Stimulated activated naive CD4-positive, alpha-beta T cell treated with Interleukin-2 at 50 U/mL for 16 hours (primary cell): ENCODE measurements at places on chromosomes 6 and 20.

- no peak for DNase-seq
Measured at GRCh38 chr6:118735320-118735719, 83.9 kb upstream of the CEP85L start.

DNA sequence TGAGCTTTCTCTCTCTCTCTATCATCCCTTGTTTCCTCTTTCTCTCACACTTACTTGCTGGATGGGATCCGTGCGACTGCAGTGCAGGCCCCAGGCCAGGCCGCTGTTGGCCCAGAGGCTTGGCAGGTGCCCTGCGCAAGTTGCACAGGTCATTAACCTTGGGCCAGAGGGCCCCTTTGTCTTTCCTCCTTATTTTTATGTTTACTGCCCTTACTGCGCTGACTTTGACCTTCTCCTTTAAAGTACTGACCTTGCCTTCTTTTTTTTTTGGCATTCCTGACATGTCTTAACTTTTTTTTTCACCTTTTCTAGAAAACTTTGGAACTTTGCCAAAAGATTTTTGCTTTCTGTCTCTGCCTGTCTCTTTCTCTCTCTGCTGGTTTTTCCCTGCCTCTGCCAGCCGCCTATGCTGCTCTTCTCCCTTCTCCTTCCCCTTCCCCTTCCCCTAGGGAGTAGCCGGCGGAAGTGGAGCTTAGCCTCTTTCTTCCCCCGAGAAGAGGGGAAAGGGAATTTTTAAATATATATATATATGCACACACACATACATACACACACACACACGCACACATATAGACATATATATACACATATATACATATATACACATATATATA is 59.6 kb upstream of the CDH4 start:
- no peak for DNase-seq

DNA sequence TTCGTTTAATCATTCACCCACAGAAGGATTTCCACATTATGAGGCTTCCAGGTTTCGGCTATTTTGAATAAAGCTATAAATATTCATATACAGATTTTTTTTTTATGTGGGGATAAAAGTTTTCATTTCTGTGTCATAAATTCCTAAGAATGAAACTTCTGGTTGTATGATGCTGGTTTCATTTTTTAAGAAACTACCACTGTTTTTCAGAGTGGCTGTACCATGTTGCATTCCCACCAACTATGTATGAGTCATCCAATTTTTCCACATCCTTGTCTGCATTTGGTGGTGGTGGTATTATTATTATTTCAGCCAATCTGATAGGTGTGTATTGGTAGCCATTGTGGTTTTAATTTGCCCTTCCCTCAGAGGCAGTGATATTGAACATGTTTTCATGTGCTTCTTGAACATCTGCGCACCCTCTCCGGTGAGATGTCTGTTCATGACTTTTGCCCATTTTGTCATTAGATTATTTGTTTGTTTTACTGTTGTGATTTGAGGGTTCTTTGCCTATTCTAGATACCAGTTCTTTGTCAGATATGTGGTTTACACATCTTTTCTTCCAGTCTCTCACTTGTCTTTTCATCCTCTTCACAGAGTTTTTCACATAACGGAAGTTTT is 75.5 kb downstream of the DOK5 start:
- DNase-seq = no peak

DNA sequence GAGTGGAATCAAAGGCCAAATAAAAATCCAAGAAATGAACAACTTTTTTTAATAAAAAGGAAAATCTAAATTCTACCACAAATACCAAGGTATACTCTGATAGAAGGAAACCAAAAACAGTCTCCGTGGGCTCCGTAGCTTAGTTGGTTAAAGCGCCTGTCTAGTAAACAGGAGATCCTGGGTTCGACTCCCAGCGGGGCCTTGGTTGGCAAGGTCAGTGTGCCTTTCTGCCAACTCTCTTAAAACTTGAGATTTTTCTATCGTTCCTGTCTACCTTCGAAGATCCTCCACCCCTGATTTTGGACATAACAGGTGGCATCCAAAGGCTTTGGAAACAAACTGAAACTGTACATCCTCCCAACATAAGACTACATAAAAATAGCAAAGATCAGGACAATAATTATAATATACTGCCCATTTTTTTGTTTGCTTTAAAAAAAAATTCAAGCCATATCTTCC is 197.9 kb downstream of the TRIM27 start:
- no peak for DNase-seq

- DNase-seq = no peak
Measured at GRCh38 chr6:150363733-150364132, 5.1 kb upstream of the IYD start.

GRCh38 chr20:63114006-63114692 is 101.8 kb downstream of the YTHDF1 start:
- DNase-seq = no peak

GRCh38 chr6:6699741-6700367 is 111.3 kb downstream of the LY86 start:
- no peak for DNase-seq

DNA sequence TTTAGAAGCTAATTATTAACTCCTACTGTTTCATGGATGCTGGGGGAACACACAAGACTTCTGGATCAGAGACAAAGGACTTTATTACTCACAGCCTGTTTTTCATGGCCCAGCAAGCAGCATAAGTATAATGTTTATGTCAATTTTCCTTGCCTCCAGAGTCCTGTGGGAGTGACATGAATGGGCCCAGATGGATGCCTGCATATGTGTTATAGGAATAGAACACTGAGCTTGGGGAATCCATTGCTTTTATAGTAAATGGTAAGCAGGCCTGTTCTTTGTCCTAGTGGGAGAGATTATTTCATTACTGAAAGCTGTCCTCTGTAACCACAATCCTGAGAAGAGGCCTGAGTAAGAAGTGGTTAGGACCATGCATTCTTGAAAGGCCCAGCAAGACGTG is 25.6 kb downstream of the BLTP3A start:
- no peak for DNase-seq

GRCh38 chr6:1624058-1624850 is 14.5 kb downstream of the FOXC1 start:
- DNase-seq = no peak

GRCh38 chr6:143000811-143001210 is 55.8 kb upstream of the HIVEP2 start:
- no peak for DNase-seq

DNA sequence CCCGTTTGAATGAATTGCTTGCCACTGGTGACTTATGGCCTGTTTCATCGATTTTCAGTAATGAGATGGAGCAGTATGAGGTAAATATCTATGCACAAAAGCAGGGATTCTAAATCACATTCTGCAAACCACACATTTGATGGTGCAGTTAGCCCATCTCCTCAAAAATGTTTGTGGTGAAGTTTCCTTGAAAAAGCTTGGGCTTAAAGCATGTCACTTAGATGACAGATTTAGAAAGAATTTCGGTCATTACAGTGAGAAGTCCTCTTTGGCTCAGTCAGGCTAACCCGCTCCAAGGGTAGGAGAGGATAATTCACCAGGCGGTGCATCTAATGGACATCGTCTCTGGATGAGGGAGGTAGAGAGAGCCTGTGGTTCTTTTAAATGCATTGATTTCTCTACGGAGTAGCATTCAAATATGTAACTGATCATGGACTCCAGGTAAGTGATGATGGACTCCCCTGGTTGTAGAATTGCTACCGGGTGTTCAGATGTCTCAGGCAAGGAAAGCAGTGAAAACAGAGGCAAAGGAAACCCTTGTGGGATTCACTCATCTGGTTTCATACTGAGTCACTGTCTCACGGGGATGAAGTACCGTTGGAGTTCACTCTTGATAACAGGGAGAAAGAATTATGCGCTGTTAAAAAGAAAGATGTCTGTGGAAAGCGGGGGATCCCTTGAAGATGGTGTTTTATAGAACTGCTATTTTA is 65.3 kb downstream of the AIG1 start:
- DNase-seq = no peak

DNA sequence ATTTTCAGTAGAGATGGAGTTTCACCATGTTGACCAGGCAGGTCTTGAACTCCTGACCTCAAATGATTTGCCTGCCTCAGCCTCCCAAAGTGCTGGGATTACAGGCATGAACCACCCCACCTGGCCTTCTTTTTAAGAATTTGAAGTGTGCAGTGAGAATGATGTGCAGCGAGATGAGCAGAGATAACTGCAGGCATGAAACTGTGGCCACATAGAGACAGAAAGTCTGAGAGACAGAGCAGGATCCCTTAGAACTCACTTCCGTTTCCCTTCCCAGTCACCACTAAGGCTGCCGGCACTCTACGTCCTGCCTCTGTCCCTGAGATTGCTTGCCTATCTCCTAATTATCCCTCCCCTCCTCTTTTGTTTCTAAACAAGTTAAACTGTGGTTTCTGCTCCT is 27.2 kb downstream of the IL22RA2 start:
- DNase-seq = no peak

DNA sequence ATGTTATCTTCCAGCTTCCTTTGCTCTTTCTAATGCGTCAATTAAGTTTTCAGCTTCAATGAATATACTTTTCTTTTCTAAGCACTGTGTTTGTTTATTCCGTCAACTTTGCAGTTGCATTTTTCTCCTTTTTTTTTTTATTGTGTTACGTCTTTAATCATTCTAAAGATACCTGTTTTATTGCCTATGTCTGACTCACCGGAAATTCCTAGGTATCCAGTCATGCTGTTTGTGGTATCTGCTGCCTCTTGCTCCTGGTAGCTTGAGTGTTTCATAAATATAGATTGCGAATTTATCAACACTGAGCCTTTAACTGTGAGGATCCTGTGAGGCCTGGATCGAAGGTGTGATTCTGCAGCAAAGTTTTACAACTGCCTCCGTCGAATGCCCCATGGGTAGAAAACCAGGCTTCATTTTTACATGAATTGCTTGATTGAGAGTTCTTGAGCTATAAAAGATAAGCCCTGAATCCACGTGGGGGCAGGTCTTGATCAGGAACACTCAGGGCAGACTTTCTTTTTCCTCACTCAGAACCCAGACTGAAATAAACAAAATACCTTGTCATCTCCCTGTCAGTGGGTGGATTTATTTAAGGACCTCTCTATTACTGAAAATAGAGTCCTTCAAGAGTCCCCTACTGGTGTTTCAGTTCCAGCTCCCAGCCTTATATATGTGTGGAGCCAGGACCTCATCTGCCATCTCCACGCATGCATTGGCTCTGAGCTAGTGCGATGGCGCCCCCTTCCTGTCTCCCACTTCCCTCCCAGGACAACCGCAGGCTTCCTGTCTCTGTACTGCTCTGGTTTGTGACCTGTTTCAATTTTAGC is 60.1 kb upstream of the LRRC1 start:
- DNase-seq = no peak

DNA sequence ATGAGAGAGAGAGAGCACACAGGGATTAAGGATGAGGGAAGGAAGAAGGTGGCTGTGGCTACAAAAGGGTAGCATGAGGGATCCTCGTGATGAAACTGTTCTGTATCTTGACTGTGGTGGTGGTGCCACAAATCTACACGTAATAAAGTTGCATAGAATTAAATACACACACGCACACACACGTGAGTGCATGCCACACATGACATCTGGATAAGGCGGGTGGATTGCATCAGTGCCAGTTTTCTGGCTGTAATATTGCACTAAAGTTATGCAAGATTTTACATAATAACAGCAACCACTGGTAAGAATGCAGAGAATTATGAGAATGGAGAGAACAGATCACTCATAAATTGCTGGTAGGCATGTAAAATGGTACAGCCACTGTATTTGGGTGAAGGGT is 16.9 kb upstream of the STK35 start:
- DNase-seq = no peak

DNA sequence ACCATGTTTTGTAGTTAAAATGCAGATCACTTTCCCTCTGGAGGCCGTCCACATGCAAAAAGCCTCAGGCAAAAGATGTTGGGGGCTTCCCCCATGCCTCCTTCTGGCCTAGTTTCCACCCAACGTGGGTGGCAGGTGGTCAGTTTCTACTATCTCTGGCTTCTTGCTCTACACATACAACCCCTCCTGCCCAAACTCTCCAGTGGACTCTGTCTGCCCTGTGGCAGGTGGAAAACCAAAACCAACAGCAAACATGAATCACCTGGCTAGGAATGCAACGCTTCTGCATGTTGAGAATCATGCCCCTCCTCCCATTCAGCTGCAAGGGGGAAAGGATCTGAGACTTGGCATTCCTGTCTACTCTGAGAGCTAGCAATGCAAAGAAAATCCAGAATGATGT is 94.8 kb downstream of the MBOAT1 start:
- DNase-seq = no peak

- no peak for DNase-seq
Measured at GRCh38 chr6:132734694-132735236, 20.9 kb upstream of the VNN1 start.

DNA sequence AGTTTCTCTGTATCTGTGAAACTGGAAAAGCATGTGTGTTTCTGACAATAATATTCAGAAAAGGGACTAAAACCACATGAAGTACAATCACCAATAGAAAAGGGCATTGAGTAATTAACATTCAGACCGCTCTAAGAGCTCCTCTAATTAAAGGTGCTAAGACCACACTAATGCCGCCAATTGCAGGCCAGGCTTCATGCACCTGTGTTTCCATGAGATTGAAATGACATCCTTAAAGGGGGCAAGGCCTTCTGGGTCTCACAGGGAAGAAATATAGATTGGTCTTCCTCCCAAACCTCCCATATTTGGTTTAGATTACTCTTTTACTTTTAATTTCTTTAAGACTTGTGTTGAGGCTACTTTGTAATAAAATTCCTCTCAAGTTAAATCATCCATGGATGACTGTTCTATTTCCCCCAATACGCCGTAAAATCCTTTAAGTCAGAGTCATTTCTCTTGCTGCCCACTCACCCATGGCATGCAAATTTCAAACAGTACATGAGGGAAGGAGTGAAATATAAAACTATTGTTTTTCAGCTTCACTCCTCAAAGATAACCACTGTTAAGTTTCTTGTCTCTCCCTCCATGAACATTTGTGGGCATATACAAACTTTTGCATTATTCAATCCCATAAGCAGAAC is 110.6 kb downstream of the UBE3D start:
- no peak for DNase-seq

- DNase-seq = no peak
Measured at GRCh38 chr6:13666194-13667105, 45.2 kb downstream of the RANBP9 start.

- no peak for DNase-seq
Measured at GRCh38 chr20:4713401-4713800, 8.3 kb upstream of the PRND start.
